Liver (tissue), 10 donors: ENCODE measurements at places on chromosomes 1 and 21. TPM values are rescaled to one million over a fixed set of nuclear protein-coding genes. Genes with fewer than 3 reads are reported as not detected.

GRCh38 chr1:12166834-12167492, at the start of gene TNFRSF1B:
Gene TNFRSF1B, plus strand, starts transcription at chr1:12166991. Its CDS starts 101 bp downstream, at chr1:12167092.
- peak; percentile 71 for DNase-seq
- no peaks in the 10 kb centered on the region for H3K27me3 ChIP-seq
- H3K4me3 ChIP-seq = peak within 1 kb of the TSS; percentile 74
- peaks cover 41% of the 10 kb centered on the region for H3K4me1 ChIP-seq

- H3K36me3 ChIP-seq = no peaks in the 10 kb centered on the region
- H3K27ac ChIP-seq = no peak overlapping the region
- H3K4me3 ChIP-seq = no peak overlapping the region
- H3K4me1 ChIP-seq = no peaks in the 10 kb centered on the region
- no peaks in the 10 kb centered on the region for H3K27me3 ChIP-seq
Measured at GRCh38 chr1:234154320-234155251, 218.7 kb upstream of the COA6 start.

GRCh38 chr1:118963456-118964430, 24.4 kb downstream of the TBX15 start:
- H3K27me3 ChIP-seq = no peaks in the 10 kb centered on the region
- no peak for DNase-seq

DNA sequence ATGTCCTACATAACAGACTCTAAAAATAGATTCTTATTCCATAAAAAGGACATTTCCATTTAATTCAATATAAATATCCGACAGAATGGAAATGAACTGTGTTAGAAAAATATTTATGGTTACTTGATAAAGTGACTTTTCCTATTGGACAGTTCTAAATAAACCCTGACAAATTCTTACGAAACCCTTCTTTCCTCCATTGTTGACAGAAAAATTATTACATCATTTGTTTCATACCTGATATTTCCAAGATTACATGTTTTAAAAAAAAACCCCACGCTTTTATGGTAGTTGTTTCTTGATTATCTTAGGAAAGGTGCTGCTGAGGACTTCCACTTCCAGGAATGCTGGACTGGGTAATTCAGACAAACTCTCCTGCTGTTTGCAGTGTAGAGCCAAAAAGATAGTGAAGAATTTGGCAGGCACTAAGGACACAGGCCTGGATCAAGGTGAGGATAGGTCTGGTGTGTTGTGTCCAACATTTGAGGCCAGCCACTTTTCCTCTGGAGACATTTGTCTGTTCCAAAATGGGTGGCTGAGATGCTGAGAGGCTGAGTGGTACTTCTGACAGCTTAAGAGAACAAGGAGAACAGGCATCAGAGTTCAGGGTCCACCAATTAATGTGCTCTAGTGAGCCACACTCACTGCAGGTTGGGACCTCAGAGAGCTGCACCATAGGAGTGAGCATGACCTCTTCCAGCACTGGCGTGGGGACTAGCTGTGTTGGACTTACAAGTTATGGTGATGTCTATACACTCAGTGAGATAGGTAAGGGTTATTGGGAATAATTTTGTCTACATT, 7.0 kb upstream of the C1orf116 start:
- no peak overlapping the region for H3K4me3 ChIP-seq
- no peaks in the 10 kb centered on the region for H3K27me3 ChIP-seq
- H3K4me1 ChIP-seq = peaks cover 4% of the 10 kb centered on the region
- H3K36me3 ChIP-seq = peaks cover 2% of the 10 kb centered on the region

GRCh38 chr1:175317309-175317708, 124.7 kb upstream of the KIAA0040 start:
- no peaks in the 10 kb centered on the region for H3K27me3 ChIP-seq
- no peak for DNase-seq
- no peaks in the 10 kb centered on the region for H3K4me1 ChIP-seq

- peak; percentile 46 for DNase-seq
- no peaks in the 10 kb centered on the region for H3K27me3 ChIP-seq
- H3K27ac ChIP-seq = no peak overlapping the region
- H3K36me3 ChIP-seq = no peaks in the 10 kb centered on the region
Measured at GRCh38 chr21:42107881-42108553, 36.9 kb downstream of the UMODL1 start.

DNA sequence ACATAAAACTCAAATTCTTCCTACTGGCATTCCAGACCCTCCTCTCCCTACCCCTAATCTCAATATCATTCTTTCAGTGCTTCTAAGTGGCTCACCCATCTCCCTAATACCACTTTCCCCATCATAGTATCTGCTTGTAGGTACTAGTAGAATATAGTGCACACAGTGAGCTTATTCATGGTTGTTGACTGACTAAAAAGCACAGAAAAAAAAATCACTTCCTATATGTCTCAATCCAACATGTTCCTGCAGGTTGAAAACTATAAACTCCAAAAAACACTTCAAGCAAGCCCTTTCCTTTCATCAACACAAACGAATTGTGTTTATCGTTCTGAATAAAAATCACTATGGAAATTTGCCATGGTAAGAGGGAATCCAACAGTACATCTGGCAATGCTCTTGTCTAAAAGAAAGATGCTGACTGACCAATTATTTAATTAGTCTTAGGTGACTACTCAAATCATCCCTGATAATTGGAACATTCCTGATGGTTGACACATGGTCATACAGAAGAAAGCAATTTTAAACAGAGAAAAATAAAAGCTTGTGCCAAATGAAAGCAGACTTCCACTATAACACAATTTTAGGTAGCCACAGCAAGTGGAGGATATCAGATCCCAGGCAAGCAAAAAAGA, 87.1 kb downstream of the NDUFS5 start:
- H3K4me3 ChIP-seq = no peak overlapping the region
- no peaks in the 10 kb centered on the region for H3K36me3 ChIP-seq
- peaks cover 11% of the 10 kb centered on the region for H3K4me1 ChIP-seq

GRCh38 chr1:41315146-41315822, 46.0 kb upstream of the FOXO6 start:
- no peak for DNase-seq
- H3K4me3 ChIP-seq = no peak overlapping the region
- no peak overlapping the region for H3K27ac ChIP-seq
- H3K27me3 ChIP-seq = no peaks in the 10 kb centered on the region
- H3K4me1 ChIP-seq = no peaks in the 10 kb centered on the region

Gene MTARC1
- 71.3 TPM for polyA plus RNA-seq

Gene SNX7
- polyA plus RNA-seq = 10.0 TPM
